ENCODE measurements at places on chromosomes 4 and X. TPM values are rescaled to one million over a fixed set of nuclear protein-coding genes. Genes with fewer than 3 reads are reported as not detected.

- no peak for DNase-seq
- H3K27ac ChIP-seq, result no peak overlapping the region
- H3K4me1 ChIP-seq, result no peaks in the 10 kb centered on the region
- no peak overlapping the region for H3K4me3 ChIP-seq
- no peaks in the 10 kb centered on the region for H3K27me3 ChIP-seq
- H3K36me3 ChIP-seq, result no peaks in the 10 kb centered on the region
These were observed 237.2 kb upstream of the FSTL5 start for GRCh38 chr4:162401021-162401420.

- H3K4me1 ChIP-seq, result no peaks in the 10 kb centered on the region
- H3K4me3 ChIP-seq, result no peak overlapping the region
- no peak overlapping the region for H3K27ac ChIP-seq
- H3K27me3 ChIP-seq, result no peaks in the 10 kb centered on the region
These were observed 37.9 kb upstream of the ARSJ start for GRCh38 chr4:114017120-114017917.

DNA sequence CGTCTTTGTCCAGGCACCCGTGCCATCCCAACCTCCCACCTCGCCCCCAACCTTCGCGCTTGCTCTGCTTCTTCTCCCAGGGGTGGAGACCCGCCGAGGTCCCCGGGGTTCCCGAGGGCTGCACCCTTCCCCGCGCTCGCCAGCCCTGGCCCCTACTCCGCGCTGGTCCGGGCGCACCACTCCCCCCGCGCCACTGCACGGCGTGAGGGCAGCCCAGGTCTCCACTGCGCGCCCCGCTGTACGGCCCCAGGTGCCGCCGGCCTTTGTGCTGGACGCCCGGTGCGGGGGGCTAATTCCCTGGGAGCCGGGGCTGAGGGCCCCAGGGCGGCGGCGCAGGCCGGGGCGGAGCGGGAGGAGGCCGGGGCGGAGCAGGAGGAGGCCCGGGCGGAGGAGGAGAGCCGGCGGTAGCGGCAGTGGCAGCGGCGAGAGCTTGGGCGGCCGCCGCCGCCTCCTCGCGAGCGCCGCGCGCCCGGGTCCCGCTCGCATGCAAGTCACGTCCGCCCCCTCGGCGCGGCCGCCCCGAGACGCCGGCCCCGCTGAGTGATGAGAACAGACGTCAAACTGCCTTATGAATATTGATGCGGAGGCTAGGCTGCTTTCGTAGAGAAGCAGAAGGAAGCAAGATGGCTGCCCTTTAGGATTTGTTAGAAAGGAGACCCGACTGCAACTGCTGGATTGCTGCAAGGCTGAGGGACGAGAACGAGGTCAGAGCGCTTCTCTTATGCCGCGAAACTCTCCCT, at the start of gene TET2:
TET2 (plus strand) TSS at position 601 of the 740 bp plus-strand sequence. CDS start 87,067 bp downstream, outside the sequence.
- peaks cover 44% of the 10 kb centered on the region for H3K4me1 ChIP-seq
- H3K27me3 ChIP-seq, result no peaks in the 10 kb centered on the region
- DNase-seq, result peak; percentile 61
- peak within 1 kb of the TSS; percentile 75 for H3K4me3 ChIP-seq
- no peaks in the 10 kb centered on the region for H3K36me3 ChIP-seq
- peak within 1 kb of the TSS; percentile 64 for H3K27ac ChIP-seq

GRCh38 chrX:115067812-115068211, 50.4 kb upstream of the IL13RA2 start:
- DNase-seq, result no peak
- no peaks in the 10 kb centered on the region for H3K36me3 ChIP-seq
- H3K4me3 ChIP-seq, result no peak overlapping the region
- H3K4me1 ChIP-seq, result no peaks in the 10 kb centered on the region
- H3K27ac ChIP-seq, result no peak overlapping the region

DNA sequence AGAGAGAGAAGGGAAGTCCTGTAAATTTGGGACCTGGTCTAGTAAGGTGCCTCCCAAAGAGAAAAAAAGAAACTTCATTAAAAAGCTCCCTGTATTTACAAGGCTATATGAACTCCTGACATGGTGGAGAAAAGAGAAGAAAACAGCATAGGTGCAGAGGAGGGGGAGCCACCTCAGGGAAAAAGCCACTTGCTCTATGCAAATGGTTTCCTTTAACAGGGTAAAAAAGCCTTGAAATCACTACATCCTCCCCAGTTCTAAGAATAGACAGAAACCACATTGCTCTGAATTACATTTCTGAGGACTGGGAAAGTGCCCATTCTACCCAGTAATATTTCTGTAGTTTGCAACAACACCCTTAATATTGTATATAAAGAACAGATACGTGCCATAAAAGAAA, 165.5 kb downstream of the KLF8 start:
- no peaks in the 10 kb centered on the region for H3K4me1 ChIP-seq
- no peak overlapping the region for H3K4me3 ChIP-seq
- H3K27ac ChIP-seq, result no peak overlapping the region
- DNase-seq, result no peak
- H3K27me3 ChIP-seq, result no peaks in the 10 kb centered on the region

HTR2C gene
- total RNA-seq, result not detected

- H3K27ac ChIP-seq, result no peak overlapping the region
These were observed 6.9 kb upstream of the AFF1 start for GRCh38 chr4:86927843-86928395.

DNA sequence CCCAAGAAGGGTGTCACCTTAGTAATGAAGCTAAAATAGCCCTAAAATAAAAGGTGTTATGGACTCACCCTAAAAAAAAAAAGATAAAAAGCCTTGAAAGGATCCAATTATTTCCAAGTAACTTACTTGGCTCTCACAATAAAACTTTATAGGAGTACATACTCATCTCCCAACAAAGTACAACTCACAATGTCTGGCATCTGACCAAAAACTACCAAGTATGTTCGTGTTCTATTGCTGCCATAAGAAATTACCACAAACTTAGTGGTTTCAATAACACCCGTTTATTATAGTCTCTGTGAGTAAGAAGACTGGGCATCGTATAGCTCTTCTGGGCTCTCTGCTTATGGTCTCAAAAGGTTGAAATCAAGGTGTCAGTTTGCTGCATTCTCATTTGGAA, 51.0 kb downstream of the BEX1 start:
- no peak for DNase-seq
- H3K27me3 ChIP-seq, result no peaks in the 10 kb centered on the region
- no peaks in the 10 kb centered on the region for H3K4me1 ChIP-seq
- no peak overlapping the region for H3K4me3 ChIP-seq
- no peaks in the 10 kb centered on the region for H3K36me3 ChIP-seq

- no peak for DNase-seq
- H3K4me3 ChIP-seq, result no peak overlapping the region
- H3K27me3 ChIP-seq, result peaks cover 29% of the 10 kb centered on the region
- H3K4me1 ChIP-seq, result peaks cover 11% of the 10 kb centered on the region
- H3K27ac ChIP-seq, result no peak overlapping the region
These were observed 18.5 kb downstream of the SORCS2 start for GRCh38 chr4:7210824-7211223.

DNA sequence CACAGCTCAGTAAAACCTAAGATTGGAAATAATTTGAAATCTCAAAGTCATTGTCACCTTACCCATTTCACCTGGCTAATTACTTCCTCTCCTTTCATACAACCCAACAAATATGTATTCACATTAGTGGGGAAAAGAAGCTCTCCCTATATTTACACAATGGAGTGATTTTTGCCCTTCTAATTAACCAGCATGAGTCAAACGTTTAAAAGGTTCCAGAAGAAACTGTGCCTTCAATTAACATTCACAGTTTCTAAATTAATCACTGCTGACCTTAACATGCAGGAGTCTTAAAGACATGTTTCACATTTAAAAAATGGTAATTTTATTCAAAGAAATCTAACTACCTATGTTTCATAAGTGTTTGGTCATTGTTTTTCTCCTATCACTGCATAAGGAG, 254.6 kb downstream of the CBLL2 start:
- DNase-seq, result no peak
- H3K36me3 ChIP-seq, result no peaks in the 10 kb centered on the region
- no peaks in the 10 kb centered on the region for H3K27me3 ChIP-seq

DNA sequence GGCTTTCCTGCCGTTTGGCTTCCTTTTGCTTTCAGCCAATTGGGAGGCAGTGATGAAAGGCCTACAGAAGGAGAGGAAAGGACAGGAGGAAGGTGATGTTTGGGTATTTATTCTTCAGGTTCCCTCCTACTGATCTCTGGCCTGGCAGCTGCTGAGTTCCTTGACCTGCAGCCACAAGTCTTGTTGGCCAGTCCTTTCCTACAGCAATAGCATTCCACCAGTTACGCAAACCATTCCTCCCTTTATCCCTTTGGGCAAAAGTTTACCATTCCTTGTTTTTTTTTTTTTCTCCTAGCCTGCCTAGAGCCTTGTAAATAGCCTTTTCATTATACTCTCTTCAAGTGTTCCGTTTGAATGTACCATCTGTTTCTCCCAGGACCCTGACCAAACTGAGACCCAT, 198.1 kb upstream of the FTHL17 start:
- H3K27ac ChIP-seq, result no peak overlapping the region
- no peaks in the 10 kb centered on the region for H3K27me3 ChIP-seq
- H3K4me1 ChIP-seq, result peaks cover 2% of the 10 kb centered on the region

- H3K36me3 ChIP-seq, result no peaks in the 10 kb centered on the region
- H3K4me3 ChIP-seq, result no peak overlapping the region
- no peak overlapping the region for H3K27ac ChIP-seq
- no peaks in the 10 kb centered on the region for H3K4me1 ChIP-seq
- DNase-seq, result peak; percentile 4
These were observed 146.0 kb upstream of the CPEB2 start for GRCh38 chr4:14856062-14856933.

ZFP92 gene
- total RNA-seq, result 0.03 TPM

NPY2R gene
- total RNA-seq, result not detected

- H3K4me1 ChIP-seq, result no peaks in the 10 kb centered on the region
- no peaks in the 10 kb centered on the region for H3K36me3 ChIP-seq
- H3K27ac ChIP-seq, result no peak overlapping the region
These were observed 27.8 kb downstream of the DIPK2B start for GRCh38 chrX:45172890-45173289.

GPRASP2 gene
- total RNA-seq, result 1.6 TPM

SORBS2 gene
- total RNA-seq, result 25.0 TPM

- H3K27ac ChIP-seq, result no peak overlapping the region
- no peaks in the 10 kb centered on the region for H3K4me1 ChIP-seq
- no peaks in the 10 kb centered on the region for H3K27me3 ChIP-seq
- DNase-seq, result no peak
- H3K4me3 ChIP-seq, result no peak overlapping the region
These were observed 233.3 kb upstream of the EDNRA start for GRCh38 chr4:147247579-147247978.

DKC1 gene
- 102 TPM for total RNA-seq

ANKRD50 gene
- 4.4 TPM for total RNA-seq

DNA sequence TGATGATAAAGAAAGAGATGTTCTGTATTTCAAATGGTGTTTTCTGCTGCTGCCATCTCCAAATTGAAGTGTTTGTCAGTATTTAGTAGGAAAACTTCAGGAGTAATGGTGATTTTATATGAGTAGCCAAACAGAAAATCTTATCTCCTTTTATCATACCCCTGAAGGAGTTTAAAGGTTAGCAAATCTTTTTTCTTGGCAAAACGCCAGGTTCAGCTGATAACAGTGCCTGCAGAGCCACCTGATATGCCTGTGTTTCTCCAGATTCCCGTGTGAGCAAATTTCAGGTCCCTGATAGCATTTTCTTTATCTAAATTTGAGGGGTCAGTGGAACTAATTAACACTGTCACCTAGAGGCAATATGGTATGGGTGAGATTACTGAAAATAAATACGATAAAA, 65.8 kb upstream of the ETNPPL start:
- H3K4me3 ChIP-seq, result no peak overlapping the region
- H3K27me3 ChIP-seq, result no peaks in the 10 kb centered on the region
- H3K36me3 ChIP-seq, result no peaks in the 10 kb centered on the region
- DNase-seq, result no peak
- no peaks in the 10 kb centered on the region for H3K4me1 ChIP-seq

DNA sequence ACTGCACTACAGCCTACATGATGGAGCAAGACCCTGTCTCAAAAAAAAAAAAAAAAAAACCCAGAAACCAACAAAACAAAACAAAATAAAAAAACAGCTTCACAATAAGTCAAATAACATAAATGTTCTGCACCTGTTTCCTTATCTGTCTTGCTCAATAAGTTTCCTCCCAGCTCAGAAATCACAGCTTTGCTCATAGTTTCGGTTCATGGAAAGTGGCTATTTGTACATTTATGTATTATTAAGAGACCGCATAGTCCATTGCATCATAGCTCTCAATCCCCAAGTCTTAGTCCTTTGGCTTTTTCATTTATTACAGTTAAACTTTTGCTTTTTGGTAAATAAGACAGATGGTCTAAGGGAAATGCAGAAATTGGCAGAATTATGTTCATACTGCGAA, 24.4 kb upstream of the CFAP299 start:
- no peak for DNase-seq
- no peak overlapping the region for H3K27ac ChIP-seq
- H3K36me3 ChIP-seq, result no peaks in the 10 kb centered on the region
- H3K27me3 ChIP-seq, result no peaks in the 10 kb centered on the region
- H3K4me3 ChIP-seq, result no peak overlapping the region

Measured in HepG2 (cell line).